Activated T-helper 2 cell treated with anti-CD3 and anti-CD28 coated beads, Interferon-gamma antibody, Interleukin-2, Interleukin-4, amounts not matched to agents 10 μg/mL and 5 μg/mL and 100 μg/mL, durations not matched to agents 14 hours and 24 hours and 36 hours (primary cell): ENCODE measurements at places on chromosomes 13 and 19. TPM values are rescaled to one million over a fixed set of nuclear protein-coding genes. Genes with fewer than 3 reads are reported as not detected.

SIGLEC7 gene
- total RNA-seq = not detected in 2 replicates

FUT6 gene
- not detected in 2 replicates for total RNA-seq

TNNT1 gene
- total RNA-seq = 0.27 and 1.3 TPM in 2 replicates

KIR2DL4 gene
- total RNA-seq = not detected in 2 replicates

ACP7 gene
- total RNA-seq = not detected in 2 replicates

DNA sequence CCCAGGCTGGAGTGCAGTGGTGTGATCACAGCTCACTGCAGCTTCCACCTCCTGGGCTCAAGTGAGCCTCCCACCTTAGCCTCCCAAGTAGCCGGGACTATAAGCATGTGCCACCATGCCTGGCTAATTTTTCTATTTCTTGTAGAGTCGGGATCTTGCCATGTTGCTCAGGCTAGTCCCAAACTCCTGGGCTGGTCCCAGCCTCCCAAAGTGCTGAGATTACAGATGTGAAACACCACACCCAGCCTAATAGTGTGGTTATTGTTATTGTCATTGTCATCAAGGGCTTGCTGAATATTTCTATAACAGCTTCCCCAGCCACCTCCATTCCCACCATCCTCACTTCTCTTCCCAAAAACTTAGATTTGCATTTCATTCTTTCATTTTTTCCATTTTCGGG is 2.8 kb downstream of the OR2Z1 start:
- H3K4me3 ChIP-seq = no peak overlapping the region
- peaks cover 13% of the 10 kb centered on the region for H3K27me3 ChIP-seq
- H3K4me1 ChIP-seq = no peaks in the 10 kb centered on the region
- no peak for DNase-seq

DNA sequence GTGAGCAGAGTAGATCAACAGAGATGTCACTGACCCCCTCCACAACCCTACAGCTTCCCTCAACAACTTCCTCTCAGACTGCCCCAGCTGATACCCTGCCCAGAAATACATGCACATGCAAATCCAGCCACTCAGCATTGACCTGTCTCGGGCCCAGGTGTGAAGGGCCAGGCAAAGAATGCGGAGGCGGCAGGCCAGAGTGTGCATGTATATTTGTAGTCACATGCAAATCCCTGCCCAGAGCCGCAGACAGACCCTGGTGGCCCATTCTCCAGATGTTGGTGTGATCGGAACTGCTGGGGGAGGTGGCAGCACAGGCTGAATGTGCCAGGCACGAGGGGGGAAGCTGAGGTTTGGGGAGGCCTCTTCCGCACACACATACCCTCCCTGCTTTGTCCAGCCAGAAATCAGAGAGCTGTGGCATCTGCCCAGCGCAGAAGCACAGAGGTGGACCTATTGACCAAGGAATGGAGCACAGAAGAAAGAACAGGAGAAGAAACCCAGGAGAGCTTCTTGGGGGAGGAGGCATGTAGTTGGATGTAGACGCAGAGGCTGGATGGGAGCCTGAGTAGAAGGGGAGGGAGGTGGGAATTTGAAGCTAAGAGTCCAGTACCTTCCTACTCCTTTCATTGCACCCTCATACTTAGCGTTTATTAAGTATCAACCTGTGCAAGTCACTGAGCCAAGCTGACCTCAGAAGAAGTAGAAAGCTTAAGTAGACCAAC is 14.4 kb downstream of the MEF2B start:
- no peak overlapping the region for H3K27ac ChIP-seq
- no peak for DNase-seq
- no peak overlapping the region for H3K4me3 ChIP-seq
- H3K4me1 ChIP-seq = no peaks in the 10 kb centered on the region
- H3K27me3 ChIP-seq = no peaks in the 10 kb centered on the region

- H3K4me1 ChIP-seq = no peaks in the 10 kb centered on the region
- peaks cover 36% of the 10 kb centered on the region for H3K36me3 ChIP-seq
- H3K27ac ChIP-seq = no peak overlapping the region
These were observed 21.5 kb downstream of the EPN1 start for GRCh38 chr19:55696301-55697068.

- H3K36me3 ChIP-seq = no peaks in the 10 kb centered on the region
- peaks cover under 1% of the 10 kb centered on the region for H3K4me1 ChIP-seq
- H3K27ac ChIP-seq = no peak overlapping the region
- peaks cover 5% of the 10 kb centered on the region for H3K27me3 ChIP-seq
- no peak for DNase-seq
These were observed 60.7 kb upstream of the URI1 start for GRCh38 chr19:29881386-29881785.

- peaks cover 9% of the 10 kb centered on the region for H3K27me3 ChIP-seq
- no peak overlapping the region for H3K27ac ChIP-seq
- H3K4me3 ChIP-seq = peak overlapping the region; percentile 72
- H3K36me3 ChIP-seq = no peaks in the 10 kb centered on the region
These were observed 346.5 kb downstream of the ZNF536 start for GRCh38 chr19:30718707-30719106.

- H3K27me3 ChIP-seq = peaks cover 11% of the 10 kb centered on the region
- no peak for DNase-seq
- H3K4me3 ChIP-seq = no peak overlapping the region
- no peaks in the 10 kb centered on the region for H3K36me3 ChIP-seq
- H3K27ac ChIP-seq = no peak overlapping the region
- peaks cover 4% of the 10 kb centered on the region for H3K4me1 ChIP-seq
These were observed 208.0 kb downstream of the DLEU7 start for GRCh38 chr13:50635504-50635903.

- no peak overlapping the region for H3K27ac ChIP-seq
- no peak for DNase-seq
- peaks cover 16% of the 10 kb centered on the region for H3K4me1 ChIP-seq
- no peaks in the 10 kb centered on the region for H3K36me3 ChIP-seq
- H3K27me3 ChIP-seq = peaks cover 2% of the 10 kb centered on the region
These were observed 462.5 kb downstream of the KLF5 start for GRCh38 chr13:73521290-73521624.

DNA sequence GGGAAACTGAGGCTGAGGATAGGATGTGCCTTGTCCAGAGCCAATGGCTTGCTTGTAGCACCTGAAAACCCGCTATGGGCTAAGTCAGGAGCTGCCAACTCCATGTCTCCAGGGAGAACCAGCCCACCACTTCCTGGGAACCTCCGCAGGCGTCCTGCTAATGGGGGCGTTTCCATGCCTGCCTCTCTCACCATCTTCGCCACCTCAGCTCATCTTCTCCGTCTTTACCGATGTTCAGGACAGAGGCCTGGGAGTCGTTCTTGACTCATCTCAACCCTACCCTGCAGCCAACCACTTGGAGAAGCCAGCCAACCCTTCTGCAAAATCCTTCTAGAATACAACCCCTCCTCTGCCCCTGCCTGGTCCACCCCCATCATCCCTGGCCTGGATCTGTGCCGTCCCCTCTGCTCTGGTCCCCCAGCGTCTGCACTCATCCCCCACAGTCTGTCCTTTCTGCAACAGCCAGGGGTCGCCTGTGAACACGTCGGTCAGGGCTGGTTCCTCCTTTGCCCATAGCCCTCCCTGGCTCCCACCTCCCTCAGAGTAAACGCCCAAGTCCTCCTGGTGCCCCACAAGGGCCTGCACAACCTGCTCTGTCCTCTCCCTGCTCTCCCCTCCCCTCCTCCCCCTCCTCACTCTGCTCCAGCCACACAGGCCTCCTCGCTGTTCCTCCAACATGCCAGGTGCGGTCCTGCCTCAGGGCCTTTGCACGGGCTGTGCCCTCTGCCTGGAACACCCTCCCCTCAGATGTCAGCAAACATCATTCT is 31.0 kb downstream of the PTPRS start:
- no peak for DNase-seq
- H3K27ac ChIP-seq = no peak overlapping the region
- no peaks in the 10 kb centered on the region for H3K36me3 ChIP-seq
- H3K27me3 ChIP-seq = no peaks in the 10 kb centered on the region

DNA sequence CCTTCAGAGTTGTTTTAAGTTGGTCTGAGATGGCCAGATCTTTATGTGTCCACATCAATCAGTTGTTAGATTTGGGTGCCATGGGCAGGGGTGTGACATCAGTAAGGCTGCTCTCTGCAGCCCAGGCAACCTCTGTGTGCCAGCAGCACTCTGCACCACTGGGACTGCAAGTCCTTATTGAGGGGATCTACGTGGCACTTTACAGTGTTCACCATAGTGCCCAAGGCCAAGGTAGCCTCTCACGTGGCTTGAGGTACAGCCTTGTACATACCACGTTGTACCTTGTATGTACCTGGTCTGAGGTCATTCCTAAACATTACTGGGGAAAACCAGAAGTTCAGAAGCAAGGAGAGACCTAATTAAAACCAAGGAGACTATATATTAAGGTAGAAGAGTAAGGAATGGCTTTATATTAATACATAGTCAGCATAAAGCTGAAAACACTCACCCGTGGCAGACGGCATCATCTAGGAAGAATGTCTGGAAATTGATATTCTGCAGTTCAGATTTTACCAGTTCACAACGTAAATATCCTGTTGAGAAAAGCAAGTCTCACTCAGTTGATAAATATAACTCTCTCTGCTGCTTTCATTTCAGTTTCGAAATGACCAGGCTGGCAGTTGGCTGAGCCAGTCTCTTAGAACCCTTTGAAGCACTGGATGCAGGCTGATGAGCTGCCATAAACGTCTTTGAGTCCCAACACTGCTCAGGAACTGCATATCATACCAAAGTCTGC is 128.8 kb downstream of the ZDHHC20 start:
- no peak for DNase-seq
- H3K36me3 ChIP-seq = peaks cover 19% of the 10 kb centered on the region
- peaks cover 48% of the 10 kb centered on the region for H3K4me1 ChIP-seq
- H3K27me3 ChIP-seq = no peaks in the 10 kb centered on the region
- peak overlapping the region; percentile 4 for H3K27ac ChIP-seq

DNA sequence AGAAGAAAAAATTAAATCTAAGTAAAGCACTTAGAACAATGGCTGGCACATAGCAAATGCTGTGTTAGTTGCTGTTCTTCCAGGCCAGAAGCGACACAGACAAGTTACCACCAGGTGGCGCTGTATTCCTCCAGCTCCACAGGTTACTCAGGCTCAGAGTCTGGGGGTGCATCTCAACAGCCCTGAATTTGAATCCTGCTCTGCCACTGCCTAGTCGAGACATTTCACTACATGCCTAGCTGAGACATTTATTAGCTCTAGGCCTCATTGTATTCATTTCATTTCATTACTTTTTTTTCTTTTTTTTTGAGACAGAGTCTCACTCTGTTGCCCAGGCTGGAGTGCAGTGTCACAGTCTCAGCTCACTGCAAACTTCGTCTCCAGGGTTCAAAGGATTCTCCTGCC is 16.4 kb upstream of the CYP2B6 start:
- peaks cover 18% of the 10 kb centered on the region for H3K27me3 ChIP-seq
- peaks cover 32% of the 10 kb centered on the region for H3K4me1 ChIP-seq
- H3K36me3 ChIP-seq = no peaks in the 10 kb centered on the region
- H3K27ac ChIP-seq = no peak overlapping the region

DNA sequence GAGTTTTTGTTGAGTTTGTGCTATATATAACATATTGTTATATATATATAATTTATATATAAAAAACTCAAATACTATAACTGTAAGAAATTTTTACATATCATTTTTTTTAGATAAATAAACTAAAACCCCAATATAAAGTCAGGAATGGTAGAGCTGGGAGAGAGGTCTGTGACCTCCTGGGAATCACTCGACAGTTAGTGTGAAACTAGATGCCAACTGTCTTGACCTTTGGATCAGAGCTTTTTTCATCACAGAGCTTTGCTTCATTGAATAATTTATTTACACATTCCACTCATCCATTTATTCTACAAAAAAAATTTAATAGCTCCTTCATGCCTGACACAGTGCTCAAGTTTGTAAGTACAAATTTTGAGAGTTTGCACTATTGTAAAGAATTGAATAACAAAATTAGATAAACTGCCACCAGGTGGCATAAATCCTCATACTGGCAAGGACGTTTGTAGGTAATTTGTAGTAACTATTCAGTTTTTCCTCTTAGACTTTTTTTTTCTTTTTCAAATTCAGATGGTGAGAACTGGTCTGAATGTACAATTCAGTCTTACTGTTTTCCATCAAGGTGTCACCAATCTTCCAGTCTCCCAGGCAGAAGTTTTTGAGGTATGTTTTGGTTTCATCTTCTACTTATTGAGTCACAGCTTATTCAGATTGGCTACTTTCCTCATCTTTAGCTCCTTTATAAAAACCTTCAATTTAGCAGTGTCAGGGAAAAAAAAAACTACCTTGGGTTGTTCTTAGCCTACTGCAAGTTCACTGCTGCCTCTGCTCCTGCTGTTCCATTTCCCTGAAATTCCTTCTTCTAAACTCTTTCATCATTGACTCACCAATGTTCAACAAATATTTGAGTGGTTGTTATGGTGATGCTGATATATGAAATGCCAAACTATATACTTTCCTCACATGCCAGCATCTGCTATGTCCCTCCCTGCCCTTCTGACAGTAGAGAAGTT is 28.7 kb downstream of the LACC1 start:
- H3K4me3 ChIP-seq = no peak overlapping the region
- H3K36me3 ChIP-seq = no peaks in the 10 kb centered on the region
- no peak overlapping the region for H3K27ac ChIP-seq
- peaks cover 31% of the 10 kb centered on the region for H3K27me3 ChIP-seq
- DNase-seq = no peak

- DNase-seq = peak; percentile 85
- peaks cover 17% of the 10 kb centered on the region for H3K4me1 ChIP-seq
- no peak overlapping the region for H3K27ac ChIP-seq
- no peaks in the 10 kb centered on the region for H3K27me3 ChIP-seq
- no peaks in the 10 kb centered on the region for H3K36me3 ChIP-seq
These were observed 35.7 kb upstream of the MATK start for GRCh38 chr19:3821857-3822364.

GRCh38 chr19:55820037-55820436 is 11.8 kb downstream of the NLRP11 start:
- H3K27ac ChIP-seq = no peak overlapping the region
- no peaks in the 10 kb centered on the region for H3K4me1 ChIP-seq
- H3K27me3 ChIP-seq = no peaks in the 10 kb centered on the region
- DNase-seq = no peak

GRCh38 chr13:99124794-99125316 is 75.8 kb upstream of the UBAC2 start:
- peak overlapping the region; percentile 30 for H3K4me3 ChIP-seq
- H3K36me3 ChIP-seq = peaks cover 8% of the 10 kb centered on the region
- no peak for DNase-seq
- H3K27ac ChIP-seq = peak overlapping the region; percentile 35
- peaks cover 43% of the 10 kb centered on the region for H3K4me1 ChIP-seq

- H3K27me3 ChIP-seq = no peaks in the 10 kb centered on the region
- no peak overlapping the region for H3K27ac ChIP-seq
- no peak overlapping the region for H3K4me3 ChIP-seq
- peaks cover 44% of the 10 kb centered on the region for H3K36me3 ChIP-seq
These were observed 42.1 kb downstream of the FOXO1 start for GRCh38 chr13:40624383-40624782.

GRCh38 chr13:77779552-77780272 is 82.2 kb downstream of the SLAIN1 start:
- H3K4me3 ChIP-seq = no peak overlapping the region
- H3K4me1 ChIP-seq = peaks cover 10% of the 10 kb centered on the region
- peaks cover 4% of the 10 kb centered on the region for H3K27me3 ChIP-seq
- no peak for DNase-seq
- H3K36me3 ChIP-seq = no peaks in the 10 kb centered on the region
